ENCODE measurements at places on chromosomes 3 and 15. TPM values are rescaled to one million over a fixed set of nuclear protein-coding genes. Genes with fewer than 3 reads are reported as not detected.

The STRIT1 gene
- not detected for total RNA-seq

The MESP2 gene
- total RNA-seq = 0.66 TPM

The EHD4 gene
- total RNA-seq = 27.6 TPM

The STAC gene
- total RNA-seq = 23.2 TPM

The GHSR gene
- total RNA-seq = not detected

The ISLR2 gene
- 0.10 TPM for total RNA-seq

The CCR5 gene
- total RNA-seq = not detected

The EOMES gene
- total RNA-seq = not detected

The RASGRP1 gene
- 5.1 TPM for total RNA-seq

The EID1 gene
- 187 TPM for total RNA-seq

The CTXN2 gene
- total RNA-seq = not detected

The ITIH3 gene
- 2.5 TPM for total RNA-seq

The AMT gene
- 0.52 TPM for total RNA-seq

The ADGRG7 gene
- not detected for total RNA-seq

The DUOXA2 gene
- not detected for total RNA-seq

The P2RY1 gene
- total RNA-seq = 0.59 TPM

The ATXN7 gene
- total RNA-seq = 12.2 TPM

The PEAK1 gene
- total RNA-seq = 92.5 TPM

The PARP15 gene
- total RNA-seq = 0.13 TPM

The PDZRN3 gene
- total RNA-seq = 26.0 TPM

Measured in smooth muscle cell of the pulmonary artery (primary cell).